ENCODE measurements at places on chromosomes 16 and 17. TPM values are rescaled to one million over a fixed set of nuclear protein-coding genes. Genes with fewer than 3 reads are reported as not detected.

Gene GH2
- not detected for total RNA-seq

Gene HOXB8
- total RNA-seq = not detected

Gene PHKG2
- 26.9 TPM for total RNA-seq

Gene MSLN
- 0.17 TPM for total RNA-seq

Gene SRL
- total RNA-seq = 0.29 TPM

Gene KIF19
- not detected for total RNA-seq

Gene CACNG1
- total RNA-seq = not detected

Gene GRAPL
- 0.66 TPM for total RNA-seq

Gene PRSS53
- 2.5 TPM for total RNA-seq

Gene CYGB
- total RNA-seq = 46.0 TPM

Gene GNAO1
- under 0.01 TPM for total RNA-seq
